T1000 (cell line): ENCODE measurements at places on chromosomes 2 and 18.

DNA sequence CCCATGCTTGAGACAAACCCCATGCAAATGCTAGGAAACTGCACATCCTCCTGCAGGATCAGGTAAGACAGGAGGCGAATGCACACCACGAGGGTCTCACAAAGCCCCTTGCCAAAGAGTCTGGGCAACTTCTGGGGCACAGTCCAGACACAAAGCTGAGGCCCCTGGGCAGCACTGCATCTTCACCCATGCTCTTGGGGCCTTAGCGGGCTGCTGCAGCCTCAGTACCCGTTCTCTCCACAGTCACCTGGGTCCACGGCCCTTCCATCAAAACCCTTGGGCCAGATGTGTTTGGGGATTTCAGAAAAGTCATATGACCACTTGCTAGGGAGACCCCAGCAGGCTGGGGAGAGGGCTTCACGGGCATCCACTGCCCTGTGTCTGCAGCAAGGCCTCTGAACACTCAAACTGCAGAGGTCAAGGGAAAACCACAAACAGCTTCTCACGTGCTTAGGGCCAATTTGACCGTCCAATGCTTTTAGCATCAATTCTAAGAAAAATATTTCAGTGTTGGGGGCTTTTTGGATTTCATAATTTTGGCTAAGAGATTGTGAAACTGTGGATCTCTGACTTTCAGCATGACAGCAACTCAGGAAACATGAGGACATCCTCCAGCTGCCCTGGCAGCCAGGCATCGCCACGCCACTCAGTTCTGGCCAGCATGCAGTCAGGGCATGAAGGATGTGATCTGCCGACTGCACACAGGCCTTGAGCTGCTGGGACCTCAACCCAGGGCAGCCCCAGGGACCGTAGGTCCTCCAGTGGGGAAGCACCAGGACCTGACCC is 20.0 kb downstream of the PASK start:
- no peak for DNase-seq

- no peak for DNase-seq
Measured at GRCh38 chr2:3641841-3642421, 16.1 kb upstream of the ALLC start.

- DNase-seq: no peak
Measured at GRCh38 chr2:54468673-54469072, 12.5 kb downstream of the SPTBN1 start.

- DNase-seq: no peak
Measured at GRCh38 chr2:36701391-36701795, 4.9 kb downstream of the VIT start.

- DNase-seq: no peak
Measured at GRCh38 chr2:12596771-12597170, 120.0 kb upstream of the TRIB2 start.

- no peak for DNase-seq
Measured at GRCh38 chr2:105806996-105807395, 62.3 kb downstream of the NCK2 start.
